Right renal pelvis (tissue), 4 donors: ENCODE measurements at places on chromosomes 2 and 18. TPM values are rescaled to one million over a fixed set of nuclear protein-coding genes. Genes with fewer than 3 reads are reported as not detected.

DNA sequence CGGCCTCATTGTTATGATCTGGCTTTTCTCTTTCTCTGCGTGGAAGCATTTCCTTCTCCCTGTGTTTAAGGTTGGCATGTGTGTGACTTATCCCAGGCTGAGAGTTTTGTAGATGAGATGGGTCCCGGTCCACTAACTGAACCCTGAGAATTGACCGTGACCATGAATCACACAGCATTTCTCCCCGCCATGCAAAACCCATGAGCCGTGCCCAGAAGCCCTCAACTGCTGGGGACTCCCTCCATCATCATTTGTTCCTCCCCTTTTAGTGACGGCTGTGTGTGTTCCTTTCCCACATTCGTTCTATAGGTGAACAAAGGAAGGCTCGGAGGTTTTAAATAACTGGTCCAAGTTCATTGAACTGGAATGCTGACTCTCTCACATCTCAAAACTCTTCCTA lies 30.1 kb upstream of the TXNDC2 start:
- DNase-seq: no peak

DNA sequence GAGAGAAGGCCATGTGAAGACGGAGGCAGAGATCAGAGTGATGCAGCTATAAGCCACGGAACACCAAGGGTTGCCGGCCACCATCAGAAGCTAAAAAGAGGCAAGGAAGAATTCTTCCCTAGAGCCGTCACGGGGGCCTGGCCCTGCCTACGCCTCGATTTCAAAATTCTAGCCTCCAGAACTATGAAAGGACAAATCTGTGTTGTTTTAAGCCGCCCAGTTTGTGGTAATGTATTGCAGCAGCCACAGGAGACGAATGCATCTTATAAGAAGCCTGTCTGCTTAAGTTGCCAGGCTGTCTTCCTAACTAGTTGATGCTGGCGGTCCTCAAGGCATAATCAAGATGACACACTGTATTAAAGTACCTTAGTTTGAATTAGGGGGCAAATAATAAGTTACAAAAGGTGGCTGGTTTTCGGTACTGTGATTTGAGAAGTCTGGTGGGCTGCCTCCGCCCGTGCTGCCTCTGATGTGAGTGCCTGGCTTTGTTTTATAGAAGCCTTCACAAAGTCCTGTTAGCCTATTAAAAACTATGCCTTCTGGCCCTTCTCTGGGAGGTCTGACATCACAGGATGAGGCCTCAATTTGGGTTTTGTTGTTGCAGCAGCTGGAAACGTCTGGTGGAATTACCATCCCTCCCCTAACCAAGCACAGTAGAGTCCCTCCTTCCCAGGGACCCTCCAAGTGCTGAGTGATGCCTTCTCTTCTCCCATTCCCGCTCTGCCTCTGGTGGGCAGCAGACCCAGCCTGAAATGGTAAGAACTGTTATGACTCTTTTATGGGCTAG lies 53.6 kb downstream of the SRD5A2 start:
- DNase-seq: no peak

DNA sequence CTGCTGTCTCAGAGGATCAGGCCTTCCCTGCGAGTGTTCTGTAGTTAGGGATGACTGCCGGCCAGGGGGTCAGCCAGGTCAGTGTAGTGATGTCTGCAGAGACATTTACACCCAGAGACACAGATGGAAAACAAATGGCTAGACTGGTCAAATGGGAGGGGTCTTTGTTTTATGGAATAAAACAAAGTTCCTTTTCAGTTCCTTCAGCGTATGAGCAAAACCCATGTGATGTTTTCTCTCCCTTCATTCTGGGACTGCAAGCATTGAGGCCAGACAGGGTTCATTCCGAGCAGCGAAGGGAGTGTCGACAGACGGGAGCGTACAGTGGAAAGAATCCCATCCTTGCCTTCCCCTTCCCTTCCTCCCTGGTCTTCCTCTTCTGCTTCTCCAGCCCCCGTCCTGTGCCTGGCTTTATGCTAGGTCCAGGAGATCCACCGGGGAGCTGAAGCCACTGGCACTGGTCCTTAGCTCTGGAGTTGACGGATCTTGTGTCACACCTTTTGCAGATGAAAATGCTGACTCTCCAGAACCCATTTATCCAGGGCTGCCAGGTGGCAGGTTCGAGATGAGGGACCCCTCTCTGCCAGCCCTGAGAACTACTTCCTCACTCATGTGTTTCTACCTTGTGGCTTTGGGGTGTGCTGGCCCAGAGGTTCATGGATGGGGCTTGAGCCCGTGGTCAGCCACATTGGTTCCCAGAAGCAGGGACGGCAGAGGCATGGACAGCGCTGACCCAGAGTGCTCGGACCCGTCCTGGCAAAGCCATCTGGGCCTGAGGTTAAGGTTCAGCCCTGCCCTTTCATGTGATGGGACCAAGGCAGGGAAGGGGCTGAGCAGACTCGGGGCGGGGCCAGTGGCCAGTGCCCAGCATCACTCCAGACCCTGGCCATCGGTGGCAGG lies 24.2 kb downstream of the ITGB1BP1 start:
- peak; percentile 38 for DNase-seq

GRCh38 chr18:50439460-50440015 lies 64.7 kb downstream of the SKA1 start:
- no peak for DNase-seq

DNA sequence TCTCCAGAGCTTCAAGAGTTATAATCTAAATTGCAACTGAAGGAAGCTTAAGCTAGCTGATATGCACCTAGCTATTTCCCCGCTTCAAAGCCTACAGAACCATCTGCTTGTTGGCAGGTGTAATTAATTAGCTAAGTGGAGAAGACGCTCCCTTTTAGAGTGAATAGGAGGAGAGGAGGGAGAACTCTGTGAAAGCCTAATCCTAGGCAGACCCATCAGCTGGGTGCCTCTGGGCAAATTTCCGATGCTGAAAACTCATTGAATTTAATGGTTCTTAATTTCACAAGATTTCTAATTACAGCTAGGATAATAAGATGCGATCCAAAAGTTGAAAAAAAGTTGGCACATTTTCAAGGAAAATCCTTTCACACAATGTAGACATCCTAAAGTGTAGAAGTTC lies 735.9 kb downstream of the ERBB4 start:
- DNase-seq: no peak

- peak; percentile 74 for DNase-seq
These were observed 156.1 kb upstream of the ID2 start for GRCh38 chr2:8525582-8526402.

DNA sequence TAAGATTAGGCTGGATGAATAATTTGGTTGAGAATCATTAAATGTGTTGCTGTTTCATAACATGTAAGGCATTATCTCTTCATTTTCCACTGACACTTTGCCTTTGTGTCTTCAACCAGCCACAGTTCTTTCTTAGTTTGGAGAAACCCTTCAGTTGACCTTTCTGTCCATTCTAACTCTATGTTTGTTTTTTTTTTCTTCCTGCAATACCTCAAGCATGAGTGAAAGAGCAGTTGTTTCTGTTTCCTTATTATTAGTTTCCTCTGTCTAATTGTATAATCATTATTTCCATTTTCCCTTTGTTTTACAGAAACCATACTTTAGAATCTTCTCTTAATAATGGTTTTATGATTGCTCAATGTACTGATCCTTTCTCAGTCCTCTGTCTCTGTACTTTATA lies 25.6 kb downstream of the HADHB start:
- no peak for DNase-seq

DNA sequence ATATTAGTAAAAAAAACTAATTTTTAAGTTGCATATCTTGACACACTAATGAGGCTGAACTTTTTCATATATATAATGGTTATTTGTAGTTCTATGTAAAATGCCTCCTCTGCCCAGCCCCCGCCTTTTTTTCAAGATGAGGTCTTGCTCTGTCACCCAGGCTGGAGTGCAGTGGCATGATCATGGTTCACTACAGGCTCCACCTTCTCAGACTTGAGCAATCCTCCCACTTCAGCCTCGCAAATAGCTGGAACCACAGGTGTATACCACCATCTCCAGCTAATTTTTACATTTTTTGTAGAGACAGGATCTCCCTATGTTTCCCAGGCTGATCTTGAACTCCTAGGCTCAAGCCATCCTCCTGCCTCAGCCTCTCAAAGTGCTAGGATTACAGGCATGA lies 24.3 kb downstream of the ATF2 start:
- DNase-seq: no peak

- DNase-seq: no peak
These were observed 86.3 kb upstream of the FAM136A start for GRCh38 chr2:70388128-70388527.

- no peak for DNase-seq
These were observed 33.0 kb downstream of the MYT1L start for GRCh38 chr2:2298081-2298480.

- no peak for DNase-seq
These were observed 206.6 kb downstream of the ACKR3 start for GRCh38 chr2:236776206-236776605.

DNA sequence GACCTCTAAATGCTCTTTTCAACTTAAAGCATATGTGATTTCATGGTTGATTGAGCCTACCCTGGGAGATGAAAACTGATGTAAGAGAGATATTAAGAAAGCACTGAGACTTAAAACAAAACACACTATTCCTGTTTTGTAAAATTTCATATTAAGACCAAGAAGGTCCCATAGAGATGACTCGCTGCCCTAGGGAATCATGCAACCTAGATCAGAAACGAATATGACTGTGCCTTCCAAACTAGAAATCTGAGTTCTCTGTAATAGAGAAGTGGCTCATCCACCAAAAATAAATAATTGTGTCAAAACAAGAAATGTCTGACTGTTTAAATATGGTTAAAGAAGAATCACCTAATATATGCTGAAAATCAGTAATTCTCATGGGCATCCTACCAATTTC lies 776.8 kb upstream of the SOX11 start:
- DNase-seq: no peak

DNA sequence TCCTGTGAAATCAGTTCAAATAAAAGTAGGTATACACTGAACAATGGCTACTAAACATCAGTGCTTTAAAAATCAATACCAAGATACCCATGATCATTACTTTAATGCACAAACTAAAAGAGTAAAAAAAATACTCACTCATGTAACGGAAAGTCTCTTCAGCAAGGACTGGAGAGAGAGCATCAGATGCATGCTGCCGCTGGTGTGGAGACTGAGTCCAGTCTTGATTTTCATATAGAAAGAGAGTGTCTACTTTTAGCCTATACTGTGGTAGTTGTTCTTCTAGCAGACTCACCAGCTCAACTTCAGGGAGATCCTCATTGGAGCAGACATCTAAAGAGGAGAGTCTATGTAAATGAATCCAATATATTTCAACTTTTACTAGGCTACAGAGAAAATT lies 44.0 kb downstream of the TRAK2 start:
- DNase-seq: no peak

- DNase-seq: no peak
These were observed 79.1 kb upstream of the ZFP36L2 start for GRCh38 chr2:43305517-43305916.

GRCh38 chr2:128589681-128590080 lies 271.0 kb upstream of the HS6ST1 start:
- DNase-seq: no peak

DNA sequence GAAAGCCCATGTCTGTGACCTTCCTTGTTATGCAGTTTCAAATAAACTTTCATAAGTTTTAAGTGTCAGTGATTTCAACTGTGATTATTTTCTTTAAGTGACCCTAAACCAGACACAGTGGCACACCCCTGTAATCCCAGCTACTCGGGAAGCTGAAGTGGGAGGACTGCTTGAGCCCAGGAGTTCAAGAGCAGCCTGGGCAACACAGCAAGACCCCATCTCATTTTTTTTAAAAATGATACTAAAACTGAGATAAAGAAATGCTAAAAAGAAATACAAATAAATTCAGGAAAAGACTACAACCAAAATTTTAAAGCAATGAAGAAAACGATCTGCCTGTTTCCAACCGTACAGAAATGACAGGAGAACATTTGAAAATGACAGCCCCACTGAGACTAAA lies 54.2 kb downstream of the ROCK2 start:
- DNase-seq: no peak

DNA sequence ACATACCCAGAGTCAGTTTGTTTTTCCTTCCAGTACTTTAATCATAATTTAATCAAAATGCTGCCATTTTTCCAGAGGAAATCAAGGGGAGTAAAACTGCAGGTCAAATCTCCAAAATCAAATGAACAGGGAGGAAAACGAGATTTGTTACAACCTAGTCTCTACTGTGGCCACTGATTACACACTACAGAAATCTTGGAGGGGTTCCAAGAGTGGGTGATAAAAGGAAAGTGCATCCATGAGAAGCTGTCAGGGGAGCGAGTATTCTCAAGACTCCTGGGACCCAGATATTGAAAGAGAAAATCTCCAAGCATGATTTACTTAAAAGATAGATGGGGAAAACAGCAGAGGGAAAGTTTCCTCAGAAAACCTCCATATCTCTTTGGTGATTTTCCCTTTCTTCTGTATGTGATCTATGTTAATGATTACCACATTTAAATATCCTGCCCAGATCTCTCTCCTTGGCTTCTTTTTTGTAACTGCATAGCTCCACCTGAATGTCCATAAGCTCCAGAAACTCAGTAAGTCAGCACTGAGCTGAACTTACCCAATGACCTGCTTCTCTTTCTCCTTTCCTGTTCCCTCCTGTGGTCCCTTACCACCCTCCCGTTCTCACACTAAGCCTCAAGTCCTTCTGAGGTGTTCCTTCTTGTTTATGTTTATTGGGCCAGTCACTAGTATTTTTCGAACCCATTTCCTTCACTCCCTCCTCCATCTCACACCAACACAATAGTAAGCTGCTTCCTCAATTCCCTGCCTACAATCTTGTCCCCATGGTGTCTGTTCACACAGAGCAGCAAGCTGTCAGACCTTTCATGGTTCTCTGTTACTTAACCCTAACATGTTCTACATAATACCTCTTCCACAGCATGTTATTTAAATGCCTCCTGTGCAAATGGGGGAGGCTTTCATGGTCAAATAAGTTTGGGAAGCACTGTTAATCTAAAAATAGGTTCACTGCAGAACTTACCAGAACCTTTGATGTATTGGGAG lies 73.9 kb upstream of the TWSG1 start:
- DNase-seq: no peak

DNA sequence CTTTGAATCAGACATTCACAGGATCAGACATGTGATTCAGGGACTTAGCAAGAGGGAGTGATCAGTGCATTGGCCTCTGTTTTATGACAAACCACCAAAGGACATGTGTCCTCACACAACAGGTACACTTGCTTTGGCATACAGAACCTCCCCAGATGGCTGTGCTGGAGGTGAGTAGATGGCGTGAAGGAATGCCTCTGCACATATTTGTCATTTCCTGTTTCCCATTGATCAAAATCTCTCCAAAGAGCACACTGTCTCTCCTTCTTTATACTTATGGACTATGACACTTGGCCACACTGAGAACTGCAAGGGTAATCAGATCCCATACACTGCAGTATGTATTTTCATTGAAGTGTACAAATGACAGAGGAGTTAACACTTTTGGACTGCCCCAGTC lies 927.6 kb downstream of the TSN start:
- no peak for DNase-seq

DNA sequence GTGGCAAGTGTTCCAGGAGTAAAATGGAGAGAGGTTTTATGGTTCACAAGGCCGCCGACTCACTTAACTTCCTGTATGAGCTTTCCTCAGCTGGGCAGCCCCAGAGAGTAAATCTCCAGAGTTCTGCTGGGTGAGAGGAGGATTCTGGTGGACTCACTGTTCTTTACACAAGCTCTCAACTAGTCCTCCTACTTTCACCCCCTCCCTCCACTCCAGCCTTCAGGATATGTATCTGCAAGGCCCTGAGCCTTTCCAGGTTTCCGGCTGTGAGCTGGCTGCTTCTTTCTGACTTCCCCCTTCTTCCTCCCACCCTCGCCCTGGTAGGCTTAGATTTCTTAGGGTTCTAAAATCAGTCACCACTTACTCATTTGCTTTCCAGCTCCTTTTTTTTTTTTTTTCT lies 34.0 kb downstream of the EML6 start:
- no peak for DNase-seq

The MARCO gene
- not detected for polyA plus RNA-seq

The CHRNA1 gene
- 2.8 TPM for polyA plus RNA-seq

The GCG gene
- polyA plus RNA-seq: not detected
